ENCODE measurements at places on chromosomes 16 and 17.

- no peak for DNase-seq
These were observed 7.4 kb downstream of the ADAD2 start for GRCh38 chr16:84198401-84198800.

- no peak for DNase-seq
These were observed 9.7 kb downstream of the ADCY9 start for GRCh38 chr16:4106516-4106915.

DNA sequence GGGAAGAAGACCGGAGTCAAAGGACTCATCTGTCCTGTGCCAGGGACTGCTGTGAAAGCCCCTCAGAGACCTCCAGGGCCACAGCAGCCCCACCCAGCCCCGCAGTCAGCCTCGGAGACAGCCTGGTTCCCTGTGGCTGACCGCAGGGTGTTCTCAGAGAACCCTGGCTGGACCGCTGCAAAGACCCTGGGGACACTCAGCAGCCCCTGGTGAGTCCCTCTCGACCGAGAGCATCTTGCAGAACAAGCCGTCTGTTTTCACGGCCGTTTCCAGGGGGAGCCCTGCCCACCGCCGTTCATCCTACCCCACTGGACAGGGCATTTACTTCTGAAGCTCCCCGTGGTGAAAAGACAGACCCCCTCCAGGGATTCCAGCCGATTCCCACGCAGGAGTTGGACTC is 10.3 kb downstream of the UBALD1 start:
- no peak for DNase-seq

DNA sequence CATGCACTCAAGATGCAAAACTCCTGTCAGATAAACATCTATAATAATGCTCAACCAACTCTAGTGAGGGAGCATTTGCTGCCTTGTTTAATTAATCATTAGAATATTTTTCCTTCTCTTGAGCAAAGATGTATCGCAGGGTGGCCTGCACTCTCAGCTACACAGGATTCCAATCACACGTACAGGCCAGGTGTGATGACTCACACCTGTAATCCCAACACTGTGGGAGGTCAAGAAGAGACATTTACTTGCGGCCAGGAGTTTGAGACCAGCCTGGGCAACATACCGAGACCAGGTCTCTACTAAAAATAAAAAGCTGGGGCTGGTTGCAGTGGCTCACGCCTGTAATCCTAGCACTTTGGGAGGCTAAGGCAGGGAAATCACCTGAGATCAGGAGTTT is 49.1 kb downstream of the ARHGAP17 start:
- no peak for DNase-seq

GRCh38 chr16:55660828-55661227 is 5.0 kb downstream of the SLC6A2 start:
- DNase-seq, result no peak

- DNase-seq, result no peak
These were observed 124.0 kb upstream of the ADAMTS18 start for GRCh38 chr16:77558786-77559185.

GRCh38 chr16:67942200-67942509 is 1.8 kb downstream of the LCAT start:
- DNase-seq, result no peak

DNA sequence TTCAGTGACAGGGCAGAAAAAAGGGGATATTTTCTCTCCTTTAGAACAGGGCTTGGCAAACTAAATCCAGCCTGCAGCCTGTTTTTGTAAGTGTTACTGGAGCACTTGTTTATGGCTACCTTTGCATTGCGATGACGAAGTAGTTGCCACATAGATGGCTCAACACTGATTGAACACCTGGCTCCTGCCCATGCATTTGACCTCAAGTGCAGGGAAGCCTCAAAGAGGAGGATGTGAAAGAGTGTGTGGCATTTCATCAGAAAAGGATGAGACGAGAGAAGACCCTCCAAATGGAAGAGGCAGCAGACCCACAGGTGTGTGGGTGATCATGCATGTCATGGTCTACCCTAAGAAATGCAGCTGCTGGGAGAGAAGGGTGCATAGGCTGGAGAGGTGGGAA is 32.7 kb upstream of the IRX5 start:
- no peak for DNase-seq

DNA sequence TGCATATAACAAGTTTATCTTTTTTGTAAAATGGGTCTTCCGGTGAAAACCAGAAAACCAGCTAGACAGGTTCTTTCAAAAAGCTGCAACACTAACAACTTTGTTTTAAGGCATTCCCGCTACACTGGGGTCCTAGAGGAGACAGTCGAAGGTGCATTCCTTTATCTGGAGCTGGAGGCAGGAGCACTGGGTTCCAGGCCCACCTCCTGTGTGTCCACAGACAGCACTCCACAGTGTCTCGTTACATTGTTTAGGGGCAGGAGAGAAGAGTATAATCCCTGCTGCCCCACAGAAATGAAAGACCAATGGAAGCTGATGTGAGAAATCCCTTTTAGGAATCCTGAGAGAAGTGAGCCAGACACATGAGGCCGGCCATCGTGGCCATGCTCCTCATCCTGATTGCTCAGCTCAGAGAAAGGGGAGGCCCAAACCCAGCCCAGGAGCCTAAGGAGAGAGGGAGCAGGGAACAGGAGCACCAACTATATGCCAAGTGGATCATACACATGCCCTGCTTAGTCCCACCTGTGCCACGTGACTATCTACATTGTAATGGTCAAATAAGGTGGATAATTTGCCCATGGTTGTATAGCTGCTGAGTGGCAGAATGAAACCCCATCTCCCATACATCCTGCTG is 59.5 kb downstream of the CCDC182 start:
- no peak for DNase-seq

- DNase-seq, result no peak
These were observed 41.3 kb downstream of the GINS3 start for GRCh38 chr16:58433569-58433951.

DNA sequence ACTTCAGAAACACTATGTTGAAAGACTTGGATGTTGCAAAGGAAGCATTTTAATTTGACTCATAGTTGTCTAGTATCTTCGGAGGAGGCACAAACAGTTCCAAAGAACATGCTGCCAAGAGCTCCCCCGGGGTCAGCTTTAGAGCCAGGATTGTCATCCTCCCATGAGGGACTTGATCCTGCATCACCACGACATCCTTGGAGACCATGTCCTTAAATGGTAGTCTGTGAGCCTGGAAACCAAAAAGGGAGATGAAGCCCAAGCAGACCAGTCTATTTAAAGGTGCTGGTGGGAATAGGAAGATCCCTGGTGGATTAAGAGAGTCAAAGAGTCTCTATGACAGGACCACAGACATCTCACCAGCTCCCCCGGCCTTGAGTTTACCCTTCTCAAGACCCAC is 33.3 kb upstream of the DYNLRB2 start:
- DNase-seq, result no peak

DNA sequence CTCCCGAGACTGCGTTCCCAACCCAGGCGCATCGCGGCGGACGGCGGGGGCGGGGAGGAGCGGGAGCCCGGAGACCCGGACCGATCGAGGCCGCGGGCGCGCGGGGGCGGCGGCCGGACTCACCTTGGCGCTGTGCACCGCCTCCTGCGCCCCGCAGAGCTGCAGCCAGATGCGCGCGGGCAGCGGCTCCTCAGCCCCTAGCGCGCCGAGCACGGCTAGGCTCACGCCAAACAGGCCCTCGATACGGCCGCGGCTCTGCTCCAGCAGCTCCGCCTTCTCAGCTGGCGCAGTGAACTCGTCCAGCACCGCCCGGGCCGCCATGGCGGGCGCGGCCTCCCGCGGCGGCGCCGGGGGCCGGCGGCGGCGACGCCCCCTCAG is 339 bp downstream of the N4BP1 start:
- peak; percentile 74 for DNase-seq

GRCh38 chr16:87266846-87267245 is 50.3 kb downstream of the C16orf95 start:
- no peak for DNase-seq

Measured in NCI-H524 (cell line).